ENCODE measurements at places on chromosomes 12 and 14.
A peak's percentile ranks its signal among the peaks of the same experiment; 100 is the strongest.

DNA sequence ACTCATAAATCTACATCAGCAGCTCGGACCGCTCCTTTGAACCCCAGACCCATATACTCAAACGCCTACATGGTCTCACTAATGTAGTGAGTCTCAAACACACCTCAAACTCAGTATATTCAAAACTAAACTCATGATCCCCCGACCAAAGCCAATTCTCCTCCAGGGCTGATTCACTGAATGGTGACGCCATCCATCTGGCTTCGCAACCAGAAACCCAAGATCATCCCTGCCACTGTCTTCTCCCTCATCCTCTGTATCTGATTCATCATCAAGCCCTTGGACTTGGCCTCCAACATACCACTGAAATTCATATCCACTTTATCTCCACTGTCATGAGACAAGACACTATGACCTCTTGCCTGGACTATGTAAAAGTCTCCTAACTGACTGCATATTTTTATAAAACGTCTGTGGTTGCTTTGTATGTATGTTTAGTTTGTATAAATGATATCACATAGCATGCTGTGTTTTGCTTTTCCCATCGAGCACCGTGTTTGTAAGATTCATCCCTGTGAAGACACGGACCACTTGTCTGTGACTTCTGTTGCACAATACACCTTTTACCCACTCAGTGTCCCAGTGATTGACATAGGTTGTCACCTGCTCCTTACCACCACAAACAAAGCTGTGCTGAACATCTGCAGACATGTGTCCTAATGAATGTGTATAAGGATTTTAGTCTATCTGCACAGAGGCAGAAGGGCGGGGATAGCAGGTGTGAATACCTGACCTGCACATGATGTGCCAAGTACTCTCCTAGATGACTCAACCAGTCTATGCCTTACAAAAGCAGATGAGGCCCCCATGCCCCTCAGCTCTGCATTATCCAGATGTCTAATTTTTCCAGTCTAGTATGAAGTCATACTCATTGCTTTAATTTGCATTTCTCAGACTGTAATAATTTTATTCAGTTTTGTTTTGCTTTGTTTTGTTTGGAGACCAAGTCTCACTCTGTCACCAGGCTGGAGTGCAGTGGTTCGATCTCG is 76.9 kb downstream of the VWF start:
- DNase-seq = no peak

- DNase-seq = no peak
These were observed 1.2 kb upstream of the GOLGA5 start for GRCh38 chr14:92792885-92793284.

- no peak for DNase-seq
These were observed 57.2 kb upstream of the ATP2A2 start for GRCh38 chr12:110223777-110224378.

- peak; percentile 52 for DNase-seq
These were observed 19.4 kb downstream of the ABCB9 start for GRCh38 chr12:122946690-122947341.

DNA sequence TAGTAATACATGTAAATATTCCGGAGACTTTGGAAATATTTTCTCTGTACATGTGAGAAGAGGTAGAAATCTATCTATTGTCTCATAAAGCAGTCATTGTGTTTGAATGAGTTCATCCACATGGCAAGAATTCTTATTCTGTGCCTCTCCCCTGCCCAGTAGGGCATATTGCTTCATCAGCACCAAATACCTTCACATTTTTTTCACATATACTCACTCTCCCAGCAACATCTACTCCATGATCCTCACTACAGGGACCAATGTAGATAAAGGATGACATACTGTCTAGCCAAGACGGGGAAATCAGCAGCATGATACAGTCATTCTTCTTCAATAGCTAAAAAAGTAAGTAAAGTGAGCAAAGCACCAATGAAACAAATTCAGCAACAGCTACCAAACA is 1.3 kb upstream of the TAS2R14 start:
- no peak for DNase-seq

GRCh38 chr12:121579981-121580868 is 598 bp downstream of the KDM2B start:
- peak; percentile 50 for DNase-seq

DNA sequence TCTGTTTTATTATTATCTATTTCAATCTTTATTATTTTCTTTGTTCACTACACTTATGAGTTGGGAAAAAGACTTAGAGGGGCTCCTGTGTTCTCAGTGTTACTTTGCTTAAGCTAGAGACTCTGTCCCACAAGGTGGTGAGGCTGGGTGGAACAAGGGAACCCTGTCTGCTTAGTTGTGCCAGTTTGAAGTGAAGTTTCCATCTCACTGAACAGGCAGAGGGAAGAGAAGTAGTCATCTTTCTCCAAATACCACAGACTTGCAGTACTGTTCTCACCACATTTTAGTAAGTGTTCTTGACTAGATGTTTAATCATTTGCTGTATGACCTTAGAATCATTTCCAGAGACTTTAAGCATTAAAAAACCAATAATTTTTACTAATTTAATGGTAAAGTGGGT is 195.7 kb upstream of the NEDD1 start:
- no peak for DNase-seq

- no peak for DNase-seq
These were observed 10.8 kb downstream of the DCAF5 start for GRCh38 chr14:69142101-69142500.

GRCh38 chr14:104973135-104973384 is 5.1 kb downstream of the AHNAK2 start:
- no peak for DNase-seq

DNA sequence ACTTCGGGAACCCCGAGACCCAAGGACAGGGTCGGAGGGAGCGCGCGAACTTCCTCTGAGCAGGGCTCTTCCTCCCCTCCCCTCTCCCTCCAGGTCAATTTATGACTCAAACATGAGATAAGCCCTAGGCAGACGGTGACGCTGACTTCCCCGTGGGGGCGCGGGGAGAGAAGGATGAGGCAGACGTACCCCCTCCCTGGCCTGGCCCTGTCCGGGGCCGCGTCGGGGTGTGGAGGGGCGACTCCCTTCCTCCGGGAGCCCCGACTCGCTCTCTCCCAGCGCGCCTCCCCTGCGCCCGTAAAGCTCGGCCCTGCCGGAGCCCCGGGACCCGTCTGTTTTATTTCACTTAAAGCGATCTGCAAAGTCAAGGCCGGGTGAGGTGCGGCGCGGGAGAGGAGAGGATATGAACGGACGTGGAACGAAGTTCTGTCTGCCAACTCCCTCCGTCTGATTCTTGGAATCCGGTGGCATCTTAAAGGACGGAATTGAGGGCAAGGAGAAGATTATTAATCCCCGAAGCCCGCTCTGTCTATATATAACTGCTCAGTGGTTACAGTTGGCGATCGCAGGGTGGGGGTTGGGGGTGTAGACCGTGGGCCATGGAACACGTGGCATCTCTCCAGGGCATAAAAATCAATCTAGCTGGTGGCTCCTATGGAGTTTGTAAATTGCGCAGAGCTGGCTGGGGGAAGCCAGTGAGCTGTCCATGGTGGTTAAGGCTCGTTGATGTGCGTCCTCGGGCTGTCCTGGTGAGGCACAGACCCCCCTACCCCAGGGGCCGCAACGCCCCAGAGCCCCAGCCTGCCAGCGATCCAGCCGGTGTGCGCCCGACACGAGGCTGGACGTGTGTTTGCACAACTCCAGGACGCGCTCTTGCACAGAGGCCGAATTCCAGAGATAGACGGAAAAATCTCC is 2.9 kb upstream of the PTHLH start:
- no peak for DNase-seq

- DNase-seq = no peak
These were observed 9.7 kb upstream of the CMKLR1 start for GRCh38 chr12:108348842-108349241.

- DNase-seq = no peak
These were observed 73.0 kb downstream of the RMST start for GRCh38 chr12:97535582-97535981.

- no peak for DNase-seq
These were observed 31.9 kb downstream of the KNTC1 start for GRCh38 chr12:122558745-122559641.

DNA sequence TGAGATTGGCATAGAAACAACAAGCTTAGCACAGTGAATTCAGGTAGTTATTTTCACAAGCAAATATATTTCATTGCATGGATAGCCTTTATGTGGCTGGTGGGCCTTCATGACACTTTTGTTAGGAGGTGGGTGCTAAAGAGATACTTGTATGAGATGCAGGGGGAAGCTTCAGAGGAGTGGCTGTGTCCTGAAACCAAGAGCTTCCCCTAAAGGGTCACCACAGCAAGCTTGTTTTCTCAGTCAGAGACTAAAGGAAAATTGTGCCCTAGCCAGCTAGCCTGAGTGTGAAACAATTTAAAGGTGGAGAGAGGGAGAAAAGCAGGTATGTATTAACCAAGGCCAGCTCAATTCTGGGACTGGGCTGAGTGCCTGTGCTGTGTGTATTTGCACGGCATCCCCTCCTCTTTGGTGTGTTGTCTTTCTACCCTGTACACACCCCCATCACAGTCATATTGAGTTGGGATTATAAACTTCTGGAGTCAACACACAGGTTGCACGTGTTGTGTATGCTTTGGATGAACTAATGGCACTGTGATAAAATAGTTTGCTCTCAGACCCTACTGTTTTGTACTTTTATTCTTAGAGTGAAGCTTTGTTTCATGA is 79.2 kb downstream of the RASSF8 start:
- DNase-seq = no peak

- DNase-seq = no peak
These were observed 312.8 kb upstream of the SLC16A7 start for GRCh38 chr12:59282999-59283398.

GRCh38 chr12:93848523-93849101 is 171.4 kb downstream of the CRADD start:
- no peak for DNase-seq

- DNase-seq = no peak
These were observed 40.5 kb downstream of the KCNA5 start for GRCh38 chr12:5083955-5084849.

- DNase-seq = no peak
These were observed 123.7 kb downstream of the SLC25A21 start for GRCh38 chr14:37048666-37049071.

- no peak for DNase-seq
These were observed 264.7 kb downstream of the ZFP36L1 start for GRCh38 chr14:68528040-68528687.

DNA sequence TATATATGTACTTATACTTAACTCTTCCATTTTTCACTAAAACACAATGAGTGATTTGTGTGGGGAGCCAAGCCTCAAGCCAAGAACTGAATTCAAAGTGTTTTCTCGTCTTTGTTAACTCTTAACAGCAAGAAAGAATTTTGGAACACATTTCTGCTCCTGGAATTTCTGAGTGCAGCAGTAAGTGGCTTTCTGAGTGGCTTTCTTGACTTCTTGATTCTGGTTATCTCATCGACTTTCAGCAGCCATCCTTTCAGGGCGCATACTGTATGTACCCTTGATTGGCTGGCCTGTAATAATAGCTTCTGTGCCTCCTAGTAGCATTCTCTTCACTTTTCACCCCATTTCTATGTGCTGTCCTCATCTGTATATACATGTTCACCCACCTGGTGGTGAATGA is 157.4 kb downstream of the FBXL14 start:
- no peak for DNase-seq

- no peak for DNase-seq
These were observed 3.7 kb downstream of the NUAK1 start for GRCh38 chr12:106135075-106135474.

DNA sequence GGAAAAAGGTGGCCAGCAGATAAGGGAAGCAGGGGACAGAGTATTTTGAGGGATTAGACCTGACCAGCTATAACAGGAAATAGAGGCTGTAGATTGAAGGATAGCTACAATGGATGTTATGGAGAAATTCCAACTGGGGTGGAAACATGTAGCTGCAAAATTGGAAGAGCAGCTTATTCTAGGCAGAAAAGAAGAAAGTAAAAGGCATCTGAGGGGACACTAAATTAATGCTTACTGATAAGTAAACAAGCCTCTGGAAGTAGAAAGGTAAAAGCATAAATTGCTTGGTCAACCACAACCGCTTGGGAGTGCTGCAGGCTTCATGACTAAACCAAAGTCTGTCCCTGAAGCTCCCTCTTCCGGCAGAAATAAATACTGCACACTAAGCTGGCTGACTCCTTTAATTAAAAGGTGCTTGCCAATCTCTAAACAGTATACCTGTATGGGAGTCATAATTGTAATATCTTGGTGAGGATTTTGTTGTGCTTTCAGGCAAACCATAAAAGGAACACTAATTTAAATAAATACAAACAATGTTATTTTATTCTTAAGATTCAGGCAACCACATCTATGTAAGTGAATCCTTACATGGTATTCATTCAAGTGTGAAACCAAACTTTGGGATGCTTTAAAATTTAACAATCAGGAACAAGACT is 7.7 kb downstream of the UBC start:
- DNase-seq = peak; percentile 41

All from stimulated activated CD4-positive, alpha-beta T cell treated with anti-CD3 and anti-CD28 coated beads, TNF-alpha, amount 100 ng/mL, for 4 hours (primary cell).